GM12878 (cell line): ENCODE measurements at places on chromosomes 5 and 9. TPM values are rescaled to one million over a fixed set of nuclear protein-coding genes. Genes with fewer than 3 reads are reported as not detected.

DNA sequence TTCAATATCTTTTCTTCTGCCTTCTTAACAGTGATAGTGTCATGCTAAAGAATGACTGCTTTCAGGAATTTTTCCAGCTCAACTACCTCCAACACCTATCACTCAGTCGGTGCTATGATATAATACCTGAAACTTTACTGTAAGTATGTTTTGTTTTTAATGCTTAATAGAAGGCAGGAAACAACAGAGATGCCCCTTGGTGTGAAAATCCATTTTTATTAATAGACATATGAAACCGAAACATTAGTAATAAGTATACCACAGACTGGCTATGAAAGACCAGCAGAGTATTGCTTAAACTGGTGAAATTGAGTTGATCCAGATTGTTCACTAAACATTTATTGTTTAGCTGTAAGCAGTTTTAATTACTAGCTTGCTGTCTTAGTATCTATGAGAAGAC is 25.2 kb downstream of the SKP2 start:
- peak; percentile 32 for DNase-seq

DNA sequence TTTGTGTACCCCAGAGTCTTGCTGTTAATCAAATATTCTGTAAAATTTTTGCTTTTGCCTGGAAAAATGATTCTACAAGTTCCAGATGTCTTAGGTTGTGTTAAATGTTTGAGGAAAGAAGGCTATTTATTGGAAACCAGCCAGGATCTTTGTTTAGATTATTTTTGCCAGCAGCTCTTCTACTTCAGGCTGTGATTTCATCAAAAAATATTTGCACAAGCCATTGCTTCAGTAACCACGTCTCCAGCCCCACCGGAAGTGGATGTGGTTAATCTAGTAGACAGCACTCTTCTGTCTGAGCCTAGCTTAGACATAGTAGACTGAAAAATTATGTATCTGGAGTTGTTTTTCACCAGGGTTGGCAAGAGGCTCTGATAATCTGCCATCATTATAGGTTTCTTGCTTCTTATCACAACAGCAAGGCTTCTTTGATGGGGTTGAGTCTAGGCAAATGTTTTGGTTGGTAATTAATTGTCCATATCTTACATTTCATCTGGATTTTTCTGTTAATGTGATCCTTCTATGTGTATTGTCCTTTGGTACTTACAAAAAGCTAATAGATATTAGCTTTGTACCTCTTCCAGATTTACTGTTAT is 17.1 kb downstream of the KCTD16 start:
- peak; percentile 65 for DNase-seq

GRCh38 chr5:161095953-161096352 is 243.9 kb upstream of the ATP10B start:
- no peak for DNase-seq

- no peak for DNase-seq
Observed at GRCh38 chr9:91100878-91101450, 260.8 kb downstream of the AUH start.

The SHROOM1 gene
- 3.2 TPM in 2 replicates for total RNA-seq

The TICAM2 gene
- 5.6 and 6.2 TPM in 2 replicates for total RNA-seq
